ENCODE measurements at places on chromosomes 6 and 20. TPM values are rescaled to one million over a fixed set of nuclear protein-coding genes. Genes with fewer than 3 reads are reported as not detected.

Gene KIFC1
- total RNA-seq: 54.7 TPM

Gene B3GAT2
- total RNA-seq: 0.02 TPM

Gene HFE
- total RNA-seq: 0.13 TPM

Gene PROCR
- total RNA-seq: 0.78 TPM

DNA sequence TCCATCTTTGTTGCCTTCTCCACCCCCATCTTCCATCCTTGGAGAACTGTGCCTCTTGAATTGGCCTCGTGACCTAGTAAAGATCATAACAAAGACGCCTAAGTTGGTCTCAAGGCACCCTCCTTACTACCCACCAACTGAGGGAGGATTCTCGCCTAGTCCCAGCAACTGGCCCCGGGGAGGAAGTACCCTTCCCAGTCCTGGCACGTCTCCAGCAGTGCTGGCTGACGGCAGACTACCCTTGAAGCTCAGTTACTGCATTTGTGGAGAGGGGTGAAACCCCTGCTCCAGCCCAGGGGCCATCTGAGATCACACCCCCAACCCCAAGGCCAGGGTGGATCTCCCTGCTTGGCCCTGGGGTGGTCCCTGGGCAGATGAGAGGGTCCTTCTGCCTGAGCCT, 2.1 kb upstream of the OSBPL2 start:
- H3K27me3 ChIP-seq: no peaks in the 10 kb centered on the region
- DNase-seq: no peak
- H3K4me1 ChIP-seq: peaks cover 6% of the 10 kb centered on the region
- no peaks in the 10 kb centered on the region for H3K36me3 ChIP-seq

DNA sequence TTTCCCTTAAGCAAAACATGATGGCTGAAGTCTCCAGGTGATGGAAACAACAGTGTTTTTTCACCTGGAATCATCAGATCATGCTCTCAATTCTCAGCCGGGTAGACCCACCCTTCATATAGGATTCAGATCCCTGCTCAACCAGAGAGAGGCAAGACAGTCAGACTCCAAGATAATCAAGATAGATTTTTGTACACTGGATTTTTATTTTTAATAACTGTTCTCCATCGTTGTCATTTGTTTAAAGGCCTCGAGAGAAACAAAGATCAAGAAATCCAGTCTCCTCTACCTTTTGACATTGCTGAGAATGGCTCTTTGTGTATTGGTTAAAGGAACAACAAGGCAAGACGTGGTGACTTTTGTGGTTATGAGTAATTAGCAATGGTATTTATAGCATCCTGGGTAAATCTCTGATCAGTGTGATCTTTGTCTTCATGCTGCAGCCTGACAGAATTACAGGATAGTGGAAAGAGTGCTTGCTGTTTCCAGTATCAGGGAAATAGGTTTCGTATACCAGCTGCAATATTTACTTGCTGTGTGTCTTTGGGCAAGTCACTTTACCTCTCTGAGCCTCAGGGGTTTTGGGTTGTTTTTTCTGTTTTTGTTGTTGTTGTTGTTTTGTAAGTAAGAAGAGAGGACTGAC, 29.9 kb downstream of the ID4 start:
- H3K4me3 ChIP-seq: no peak overlapping the region
- H3K36me3 ChIP-seq: no peaks in the 10 kb centered on the region
- H3K4me1 ChIP-seq: no peaks in the 10 kb centered on the region
- H3K27me3 ChIP-seq: peaks cover 2% of the 10 kb centered on the region
- DNase-seq: no peak
- H3K27ac ChIP-seq: no peak overlapping the region

GRCh38 chr6:169363590-169363989, 109.9 kb upstream of the THBS2 start:
- no peaks in the 10 kb centered on the region for H3K36me3 ChIP-seq
- H3K27ac ChIP-seq: no peak overlapping the region
- no peaks in the 10 kb centered on the region for H3K4me1 ChIP-seq
- H3K4me3 ChIP-seq: no peak overlapping the region
- no peaks in the 10 kb centered on the region for H3K27me3 ChIP-seq
- DNase-seq: no peak

DNA sequence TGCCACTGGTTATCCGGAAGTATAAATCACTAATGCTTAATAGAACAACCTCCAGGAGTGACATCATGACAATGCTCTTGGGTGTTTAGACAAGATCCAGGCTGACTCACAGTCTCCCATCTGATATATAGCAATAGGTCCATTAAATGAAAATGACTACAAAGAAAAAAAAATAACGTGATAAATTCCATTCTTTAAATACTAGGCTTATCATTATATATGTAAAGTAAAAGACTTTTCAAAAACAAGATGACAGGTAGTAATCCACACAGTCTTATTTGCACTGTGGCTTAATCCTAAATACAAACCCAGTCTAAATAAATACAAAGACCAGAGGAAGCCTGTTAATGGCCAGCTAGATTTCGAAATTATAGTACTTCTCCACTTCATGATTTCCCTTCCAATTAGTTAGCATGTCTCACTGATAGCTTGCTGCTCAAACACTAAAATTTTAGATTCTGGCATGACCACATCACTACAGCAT, 149.1 kb upstream of the BEND3 start:
- H3K27me3 ChIP-seq: no peaks in the 10 kb centered on the region
- H3K4me3 ChIP-seq: no peak overlapping the region
- H3K4me1 ChIP-seq: no peaks in the 10 kb centered on the region
- H3K27ac ChIP-seq: no peak overlapping the region
- H3K36me3 ChIP-seq: peaks cover 2% of the 10 kb centered on the region

GRCh38 chr20:51735728-51736600, 32.2 kb downstream of the ATP9A start:
- H3K27ac ChIP-seq: no peak overlapping the region
- no peak for DNase-seq
- no peak overlapping the region for H3K4me3 ChIP-seq
- peaks cover 2% of the 10 kb centered on the region for H3K27me3 ChIP-seq

DNA sequence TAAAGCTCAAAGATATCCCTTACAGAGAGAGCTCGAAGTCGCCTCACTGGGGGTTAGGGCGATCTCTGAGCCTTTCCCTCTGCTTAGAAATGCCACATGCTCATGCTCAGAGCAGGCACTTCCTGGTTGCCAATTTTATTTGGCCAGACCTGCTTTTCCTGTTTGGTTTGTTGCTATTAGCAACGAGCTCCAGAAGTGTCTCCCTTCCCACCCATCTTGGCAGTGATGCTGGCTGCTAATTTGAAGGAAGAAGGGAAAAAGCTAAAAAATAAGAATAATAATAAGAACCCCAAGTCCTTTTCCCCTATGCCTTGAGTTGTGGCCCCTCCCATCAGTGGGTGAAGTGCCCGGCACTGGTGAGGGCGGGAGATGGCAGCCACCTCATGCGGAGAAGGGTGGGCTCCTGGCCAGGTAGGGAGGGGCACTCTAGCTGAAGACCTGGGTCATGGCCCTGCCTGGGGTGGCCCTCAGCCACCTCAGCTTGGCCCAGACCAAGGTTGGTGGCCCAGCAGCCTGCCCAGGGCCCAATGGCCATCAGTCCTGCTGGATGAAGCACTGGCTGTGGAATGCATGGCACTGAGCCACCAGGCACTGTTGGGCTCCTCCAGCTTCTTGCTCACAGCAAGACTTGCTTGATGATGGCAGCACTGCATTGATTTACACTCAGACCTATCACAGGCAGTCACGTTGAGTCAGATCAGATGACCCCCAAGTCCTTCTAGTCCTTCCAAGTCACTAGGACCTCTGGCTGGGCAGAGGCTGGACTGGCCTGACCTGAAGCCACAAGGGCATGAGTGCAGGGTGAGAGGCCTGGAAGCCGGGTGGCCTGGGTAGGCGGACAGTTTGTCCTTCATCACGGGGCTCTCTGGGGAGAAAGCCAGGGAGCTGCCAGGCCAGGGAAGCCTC, 79.0 kb downstream of the SYNJ2 start:
- no peak overlapping the region for H3K4me3 ChIP-seq
- H3K36me3 ChIP-seq: peaks cover 14% of the 10 kb centered on the region
- DNase-seq: no peak
- H3K27ac ChIP-seq: no peak overlapping the region
- no peaks in the 10 kb centered on the region for H3K27me3 ChIP-seq

GRCh38 chr20:1842281-1842680, 52.9 kb upstream of the SIRPA start:
- no peak for DNase-seq
- H3K27me3 ChIP-seq: no peaks in the 10 kb centered on the region
- peaks cover 11% of the 10 kb centered on the region for H3K4me1 ChIP-seq

- no peak overlapping the region for H3K27ac ChIP-seq
- no peaks in the 10 kb centered on the region for H3K27me3 ChIP-seq
- no peak for DNase-seq
- H3K4me3 ChIP-seq: no peak overlapping the region
- no peaks in the 10 kb centered on the region for H3K4me1 ChIP-seq
- H3K36me3 ChIP-seq: no peaks in the 10 kb centered on the region
Observed at GRCh38 chr6:4599924-4600323, 176.3 kb upstream of the CDYL start.

DNA sequence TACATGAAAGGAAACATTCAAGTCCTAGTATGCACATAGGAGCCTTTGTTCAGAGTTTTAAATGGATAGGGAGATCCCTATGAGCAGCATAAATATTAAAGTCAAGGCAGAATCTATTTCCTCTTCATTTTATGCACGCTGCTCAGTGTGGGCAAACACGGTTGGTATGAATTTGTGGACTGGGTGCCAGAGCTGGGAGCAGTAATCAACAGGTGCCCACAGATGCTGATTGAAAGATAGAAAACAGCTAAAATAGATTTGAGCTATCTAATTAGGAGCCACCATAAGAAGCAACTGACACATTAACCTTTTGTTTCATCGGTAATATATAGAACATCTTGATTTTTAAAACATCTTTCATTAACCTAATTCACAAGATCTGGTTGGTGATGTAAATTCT, 175.5 kb downstream of the EYS start:
- no peaks in the 10 kb centered on the region for H3K27me3 ChIP-seq
- no peaks in the 10 kb centered on the region for H3K36me3 ChIP-seq
- H3K4me3 ChIP-seq: no peak overlapping the region
- H3K4me1 ChIP-seq: no peaks in the 10 kb centered on the region
- H3K27ac ChIP-seq: no peak overlapping the region

DNA sequence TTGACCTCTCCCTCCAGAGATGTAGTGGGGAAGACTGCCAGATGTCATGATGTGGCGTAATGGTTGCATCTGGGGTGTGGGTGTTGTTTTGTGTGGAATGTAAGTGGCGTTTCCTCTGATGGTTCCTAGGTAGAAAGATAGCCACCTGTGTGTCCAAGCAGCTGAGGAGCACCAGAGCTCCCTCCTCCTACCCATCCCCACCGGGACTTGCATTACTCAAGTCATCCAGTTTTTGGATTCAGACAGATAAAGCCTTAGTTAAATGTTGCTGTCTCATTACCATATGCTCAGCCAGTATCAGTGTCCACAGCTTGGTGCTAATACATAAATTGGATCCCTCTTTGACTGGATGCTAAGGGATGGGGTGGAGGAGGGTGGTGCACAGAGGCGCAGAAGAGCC, 282.3 kb downstream of the TBC1D7 start:
- peaks cover 7% of the 10 kb centered on the region for H3K4me1 ChIP-seq
- H3K36me3 ChIP-seq: no peaks in the 10 kb centered on the region
- no peak for DNase-seq
- H3K27ac ChIP-seq: no peak overlapping the region
- no peak overlapping the region for H3K4me3 ChIP-seq

DNA sequence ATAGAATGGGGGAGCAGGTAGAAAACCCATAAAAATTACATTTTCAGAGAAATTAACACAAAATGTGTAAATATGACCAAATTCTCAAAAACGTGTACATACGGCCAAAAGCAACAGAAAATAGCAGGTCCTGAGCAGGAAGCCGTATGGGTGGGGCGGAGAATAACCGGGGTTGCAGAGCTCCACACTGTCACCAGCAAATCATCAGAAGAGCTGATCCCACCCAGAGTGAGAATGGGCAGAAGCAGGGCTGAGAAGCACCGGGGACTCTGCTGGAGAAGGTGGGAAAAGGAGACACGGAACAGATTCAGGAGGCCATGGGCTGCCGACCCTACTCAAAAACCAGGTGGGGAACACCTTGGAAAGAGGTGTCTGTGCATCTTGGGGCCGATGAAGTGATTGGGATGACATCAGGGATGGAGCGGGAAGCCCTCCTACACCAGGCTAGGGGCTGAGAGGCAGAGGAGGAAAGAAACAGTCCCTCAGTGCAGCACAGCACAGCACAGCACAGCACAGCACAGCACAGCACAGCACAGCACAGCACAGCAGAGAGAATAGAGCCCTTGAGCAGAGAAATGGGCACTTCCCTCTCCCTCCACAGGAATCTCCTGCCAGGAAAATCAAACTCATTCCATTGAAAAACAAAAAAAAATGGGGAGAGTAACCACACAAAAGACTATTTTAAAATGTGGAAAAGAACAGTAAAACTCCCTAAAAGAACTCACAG, 22.3 kb downstream of the STX7 start:
- H3K27me3 ChIP-seq: no peaks in the 10 kb centered on the region
- no peak overlapping the region for H3K27ac ChIP-seq
- DNase-seq: no peak
- peaks cover 20% of the 10 kb centered on the region for H3K4me1 ChIP-seq
- no peak overlapping the region for H3K4me3 ChIP-seq
- H3K36me3 ChIP-seq: peaks cover 9% of the 10 kb centered on the region

DNA sequence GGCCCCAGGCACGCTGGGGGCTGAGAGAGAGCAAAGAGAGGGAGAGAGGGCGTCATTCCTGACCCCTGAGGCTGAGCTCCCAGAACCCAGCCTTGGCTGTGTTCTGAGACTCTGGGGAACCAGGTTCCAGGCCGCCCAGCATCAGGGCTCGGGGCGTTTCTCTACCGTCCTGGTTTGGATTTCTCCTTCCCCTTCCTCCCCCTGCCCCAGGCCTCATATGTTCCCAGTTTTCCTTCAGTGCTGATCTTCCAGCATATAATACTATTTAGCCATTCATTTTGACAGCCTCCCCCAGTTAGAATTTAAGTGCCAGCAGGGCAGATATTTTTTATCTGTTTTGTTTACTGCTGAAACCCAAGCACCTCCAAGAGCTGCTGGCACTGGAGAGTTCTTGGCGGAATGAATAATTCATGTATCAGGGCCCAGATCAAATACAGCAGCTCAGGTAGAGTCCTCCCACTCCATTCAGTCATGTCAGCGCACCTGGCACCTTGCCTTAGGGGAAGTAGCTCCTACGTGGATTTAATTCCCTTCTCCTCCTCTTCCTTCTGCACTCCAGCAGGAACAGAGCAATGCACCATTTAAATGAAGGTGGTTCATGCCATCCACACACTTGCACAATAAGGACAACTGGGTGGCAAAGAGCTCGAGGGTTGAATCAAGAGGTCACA, 23.4 kb upstream of the FRMD1 start:
- no peak overlapping the region for H3K27ac ChIP-seq
- no peaks in the 10 kb centered on the region for H3K36me3 ChIP-seq
- no peak for DNase-seq
- no peaks in the 10 kb centered on the region for H3K4me1 ChIP-seq
- no peak overlapping the region for H3K4me3 ChIP-seq
